ENCODE measurements at places on chromosomes 4 and X.

DNA sequence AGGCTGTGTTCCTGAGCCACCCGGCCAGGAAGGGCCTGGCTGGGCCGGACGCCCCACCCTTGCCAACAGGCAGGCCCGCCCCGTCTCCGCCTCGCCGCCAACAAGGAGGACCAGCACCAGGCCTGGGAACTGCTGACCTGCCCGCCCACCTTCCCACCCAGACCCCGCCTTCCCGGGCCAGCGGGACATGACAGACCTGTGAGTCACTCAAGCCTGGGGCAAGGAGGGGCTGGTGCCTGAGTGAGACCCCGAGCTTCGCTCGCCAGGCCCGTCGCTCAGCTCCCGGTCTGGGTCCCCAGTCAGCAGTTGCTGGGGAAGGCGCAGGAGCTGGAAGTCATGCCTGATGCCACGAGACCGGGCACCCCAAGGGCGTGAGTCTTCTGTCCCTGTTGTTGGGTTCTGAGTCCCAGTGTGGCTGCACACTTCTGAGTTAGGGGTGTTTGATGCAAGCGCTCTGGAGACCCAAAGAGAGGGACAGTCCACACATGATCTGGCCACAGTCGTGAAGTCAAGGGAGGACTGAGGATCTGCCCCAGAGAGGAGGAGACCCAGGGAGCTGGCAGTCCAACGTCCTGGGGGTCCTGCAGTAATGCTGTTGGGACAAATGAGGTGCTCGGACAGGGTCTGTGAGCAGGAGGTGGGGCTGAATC lies at the start of gene DNASE1L1:
TSS of gene DNASE1L1 (minus strand) at position 33 of the 650 bp plus-strand sequence. CDS start 3,686 bp downstream, outside the sequence.
- DNase-seq, result peak; percentile 83

- DNase-seq, result no peak
Measured at GRCh38 chr4:51960486-51960885, 59.7 kb downstream of the LRRC66 start.

GRCh38 chr4:138223231-138223910 lies 18.8 kb downstream of the SLC7A11 start:
- DNase-seq, result no peak

GRCh38 chrX:100748108-100748507 lies 16.2 kb upstream of the SYTL4 start:
- no peak for DNase-seq

- DNase-seq, result peak; percentile 13
Measured at GRCh38 chr4:8647094-8647570, 54.6 kb downstream of the CPZ start.

DNA sequence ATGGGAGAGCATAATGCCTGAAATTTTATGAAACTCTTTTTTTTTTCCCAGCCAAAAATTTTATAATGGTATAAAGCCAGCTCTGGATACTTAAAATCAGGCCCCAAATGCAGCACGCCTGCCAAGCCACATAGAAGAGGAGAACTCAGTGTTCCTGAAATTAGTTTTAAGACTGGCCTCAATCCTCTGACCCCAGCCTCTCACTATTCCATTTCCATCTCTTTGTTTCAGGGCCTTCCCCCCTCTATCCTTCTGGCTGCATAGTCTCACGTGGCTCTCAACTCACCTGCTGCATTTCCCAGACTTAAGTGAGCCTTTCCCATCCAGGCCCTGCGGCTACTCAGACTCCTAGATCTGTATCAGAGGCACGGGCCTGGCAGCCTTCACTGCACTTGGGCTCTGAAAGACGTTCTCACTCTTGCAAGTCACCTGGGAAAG lies 5.2 kb upstream of the CBR4 start:
- no peak for DNase-seq

GRCh38 chrX:47563801-47564315 lies 2.9 kb downstream of the ARAF start:
- DNase-seq, result no peak

- peak; percentile 86 for DNase-seq
Measured at GRCh38 chr4:5050520-5051277, 581 bp upstream of the STK32B start.

GRCh38 chr4:103091601-103092223 lies 7.9 kb downstream of the BDH2 start:
- DNase-seq, result no peak

- no peak for DNase-seq
Measured at GRCh38 chrX:78945186-78945912, at the start of gene P2RY10. Gene P2RY10, plus strand, starts transcription at chrX:78945391. Its CDS starts 15,130 bp downstream, at chrX:78960521.

DNA sequence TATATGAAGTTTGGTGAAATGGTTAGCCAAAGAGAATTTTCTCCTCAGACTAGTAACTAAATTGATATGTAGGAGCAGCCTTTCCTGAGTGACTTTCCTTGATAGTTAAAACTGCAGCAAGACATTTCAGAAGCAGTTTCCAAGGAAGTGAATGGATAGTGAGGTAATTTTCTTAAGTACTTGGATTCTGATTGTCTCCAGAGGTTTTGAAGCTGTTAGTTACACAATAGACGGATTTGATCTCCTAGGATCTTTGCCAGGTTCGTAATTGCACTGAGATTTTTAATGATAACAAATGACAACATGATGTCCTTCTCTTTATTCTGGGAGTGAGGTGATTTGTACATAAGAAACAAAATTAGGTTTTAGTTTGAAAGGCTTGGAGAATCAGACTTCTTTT lies 29.2 kb downstream of the PRRG1 start:
- no peak for DNase-seq

DNA sequence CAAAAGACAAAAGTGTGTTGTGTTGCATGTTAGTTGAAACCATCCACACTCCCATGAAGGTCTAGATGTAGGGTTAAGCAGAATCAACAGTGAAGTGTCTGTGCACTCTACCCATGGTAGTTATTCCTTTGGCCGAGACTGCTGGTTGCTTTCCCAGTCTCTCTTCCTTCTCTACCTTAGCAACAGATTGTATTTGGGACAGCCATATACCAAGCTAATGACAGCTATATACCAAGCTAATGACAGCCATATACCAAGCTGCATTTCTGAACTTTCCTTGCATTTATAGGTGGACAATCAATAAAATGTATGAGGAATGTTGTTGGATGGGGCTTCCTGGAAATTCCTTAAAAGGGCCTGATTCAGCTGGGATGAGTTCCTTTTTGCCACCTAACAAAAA lies 80.5 kb upstream of the ENPEP start:
- no peak for DNase-seq

DNA sequence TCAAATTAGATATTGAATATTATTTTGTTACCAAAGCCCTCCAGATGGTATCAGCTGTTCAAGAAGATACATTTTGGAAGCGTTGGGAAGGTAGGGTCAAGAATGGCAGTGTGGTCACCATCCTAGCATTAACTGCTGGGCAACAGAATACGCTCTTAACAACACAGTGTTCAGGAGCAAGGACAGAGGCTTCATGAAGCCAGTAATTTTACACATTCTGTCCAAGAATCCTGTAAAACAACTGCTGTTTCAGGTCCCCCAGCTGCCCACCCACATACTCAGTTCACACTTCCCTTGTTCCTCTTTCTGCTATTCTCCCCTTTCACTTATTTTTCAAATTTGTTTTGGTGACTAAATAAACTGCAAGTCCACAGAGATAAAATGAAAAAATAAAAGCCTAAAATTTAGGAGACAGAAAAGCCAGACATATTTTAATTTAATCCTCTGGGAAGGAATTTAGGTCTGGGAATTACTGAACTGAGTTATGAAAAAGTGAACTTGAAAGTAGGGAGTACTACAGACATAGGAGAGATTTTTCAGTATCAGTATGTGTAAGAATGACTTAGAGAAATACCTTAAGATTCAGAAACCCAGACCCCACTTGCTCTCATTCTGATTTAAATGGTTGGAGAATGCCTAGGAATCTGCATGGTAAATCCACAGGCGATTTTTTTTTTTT lies 406.7 kb downstream of the MAPK10 start:
- no peak for DNase-seq

DNA sequence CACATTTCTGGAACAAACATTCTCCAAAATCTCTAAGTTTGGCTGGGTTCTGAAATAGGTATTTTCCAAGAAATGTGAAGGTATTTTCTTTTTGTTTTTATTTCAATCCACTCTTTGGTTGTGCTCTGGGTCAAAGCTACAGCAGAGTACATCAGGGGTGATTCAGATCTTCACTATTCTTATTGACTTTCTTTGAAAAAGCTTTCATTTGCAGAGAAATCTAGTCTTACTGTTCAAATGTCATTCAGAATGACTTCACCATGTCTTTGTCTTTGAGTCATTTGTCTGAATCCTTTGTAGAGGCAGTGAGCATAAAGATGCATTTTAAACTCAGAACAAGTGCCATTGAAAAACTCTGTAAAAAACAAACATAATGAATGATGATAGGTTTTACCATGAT lies 547.2 kb upstream of the ADGRL3 start:
- no peak for DNase-seq

DNA sequence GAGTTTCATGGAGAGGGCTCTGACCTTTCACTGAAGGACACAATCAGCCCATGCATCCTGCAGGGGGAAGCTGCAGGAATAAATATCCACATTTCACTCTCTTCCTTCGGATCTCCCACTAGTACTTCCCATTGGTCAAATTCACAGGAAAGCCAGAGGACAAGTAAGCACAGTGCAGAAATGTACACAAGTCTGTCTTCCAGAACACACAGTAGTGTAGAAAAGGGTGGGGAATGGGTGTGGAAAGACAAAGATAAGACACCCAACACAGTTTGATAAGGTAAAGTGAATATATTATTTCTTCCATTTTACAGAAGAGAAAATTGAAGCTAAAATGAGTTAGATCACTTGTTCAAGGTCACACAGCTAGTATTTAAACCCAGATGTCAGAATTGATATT lies 81.1 kb upstream of the PCDH19 start:
- no peak for DNase-seq

GRCh38 chr4:62622089-62622488 lies 1422.0 kb downstream of the ADGRL3 start:
- DNase-seq, result no peak

DNA sequence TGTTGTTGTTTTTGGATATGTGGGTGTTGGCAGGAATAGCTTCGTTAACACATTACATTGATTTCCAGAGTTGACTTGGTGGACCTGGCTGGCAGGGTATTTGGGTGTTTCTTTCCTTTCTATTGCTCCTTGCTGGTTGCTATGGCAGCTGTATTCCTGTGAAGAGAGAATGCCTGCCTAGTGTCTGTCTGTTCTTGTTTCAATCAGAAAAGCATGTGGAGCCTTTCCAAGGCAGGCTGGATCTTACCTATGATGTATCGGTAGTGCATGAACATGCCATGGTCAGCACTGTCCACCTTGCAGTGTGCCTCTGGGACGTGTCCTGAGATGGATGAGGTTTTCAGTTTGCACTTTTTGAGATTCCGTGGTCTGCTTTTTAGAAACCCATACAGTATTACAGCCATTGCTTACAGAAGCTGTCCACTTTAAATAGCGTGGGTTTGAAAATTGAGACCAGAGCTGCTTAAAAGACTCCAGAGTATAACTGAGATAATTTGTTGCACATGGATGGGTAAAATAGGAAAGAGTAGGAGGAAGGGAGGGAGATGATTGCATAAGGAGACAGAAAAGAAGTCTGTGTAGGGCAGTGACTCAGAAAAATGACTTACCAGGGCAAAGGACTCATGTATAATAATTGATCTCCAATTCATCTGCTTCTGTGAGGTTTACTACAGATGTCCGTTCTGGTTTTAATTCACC lies 20.0 kb upstream of the AADAT start:
- DNase-seq, result no peak

- no peak for DNase-seq
Measured at GRCh38 chr4:172202480-172203076, 389.4 kb downstream of the GALNTL6 start.

DNA sequence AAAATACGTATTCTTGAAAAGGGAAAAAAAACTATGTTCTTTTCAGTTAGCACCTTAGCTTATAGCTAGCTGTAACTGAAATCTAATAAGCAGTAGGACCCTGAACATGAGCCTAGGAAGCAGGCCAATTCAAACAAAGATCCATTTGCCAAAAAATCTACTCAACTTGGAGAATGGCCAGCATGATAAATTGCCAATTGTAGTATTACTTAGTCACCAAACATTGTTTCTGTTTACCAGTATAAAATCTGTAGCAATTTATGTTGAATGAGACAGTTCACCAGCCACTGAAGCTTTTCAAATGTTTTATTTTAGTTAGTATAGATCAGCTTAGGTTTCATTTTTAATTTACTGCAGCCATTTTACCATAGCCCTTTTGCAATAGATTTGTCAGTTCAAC lies 323.6 kb upstream of the DIPK2B start:
- DNase-seq, result no peak

DNA sequence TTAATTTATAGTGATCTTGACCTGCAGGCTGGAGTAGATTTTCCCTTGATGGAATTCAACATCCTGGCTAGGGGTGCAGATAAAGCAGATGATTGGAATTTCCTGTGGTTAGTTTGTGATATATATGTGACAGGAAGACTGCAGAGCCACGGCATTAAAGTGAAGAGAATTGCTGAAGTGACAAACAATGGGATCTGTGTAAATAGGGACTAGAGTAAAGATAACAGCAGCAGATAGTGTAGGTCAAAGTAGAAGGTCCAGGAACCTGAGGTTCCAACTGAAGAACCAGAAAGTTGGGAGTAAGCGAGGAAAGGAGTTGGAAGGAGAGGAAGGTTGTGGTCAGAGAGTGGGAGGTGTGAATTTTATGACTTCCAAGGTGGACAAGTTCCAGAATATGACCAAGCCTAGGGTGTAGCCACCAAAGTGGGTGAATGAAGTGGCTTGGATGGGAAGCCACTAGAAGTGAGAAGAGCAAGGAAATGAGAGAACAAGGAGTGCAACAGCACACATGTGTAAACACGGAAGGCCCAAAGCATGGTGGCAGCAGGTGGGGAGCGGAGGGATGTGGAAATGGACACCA lies 325.0 kb downstream of the RAB28 start:
- no peak for DNase-seq

DNA sequence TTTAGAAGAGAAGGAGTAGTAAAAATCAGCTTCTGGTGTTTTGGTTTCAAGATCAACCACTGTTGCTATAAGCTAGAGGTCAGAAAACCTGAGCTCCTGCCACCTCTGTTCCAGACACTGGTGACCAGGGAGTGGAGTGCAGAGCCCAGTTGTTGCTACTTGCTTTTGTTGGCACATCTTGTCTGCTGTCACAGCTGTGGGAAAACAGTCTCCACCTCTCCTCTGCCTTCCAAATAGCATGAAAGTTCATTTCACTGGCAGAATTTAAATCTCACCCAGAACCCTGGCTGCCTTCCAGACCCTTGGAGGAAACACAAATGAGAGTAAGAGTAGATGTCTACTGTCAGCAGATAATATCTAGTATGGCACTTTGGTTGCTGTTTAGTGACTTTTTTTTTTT lies 297.5 kb upstream of the KLF3 start:
- DNase-seq, result no peak

- no peak for DNase-seq
Measured at GRCh38 chrX:142076633-142077032, 128.5 kb downstream of the MAGEC2 start.

Data from heart left ventricle (tissue), 16 donors.